ENCODE measurements at places on chromosomes 3 and 15. TPM values are rescaled to one million over a fixed set of nuclear protein-coding genes. Genes with fewer than 3 reads are reported as not detected.

- H3K4me3 ChIP-seq = no peak overlapping the region
- H3K27ac ChIP-seq = no peak overlapping the region
- H3K27me3 ChIP-seq = no peaks in the 10 kb centered on the region
- no peak for DNase-seq
These were observed 26.9 kb downstream of the PDIA5 start for GRCh38 chr3:123093696-123094095.

DNA sequence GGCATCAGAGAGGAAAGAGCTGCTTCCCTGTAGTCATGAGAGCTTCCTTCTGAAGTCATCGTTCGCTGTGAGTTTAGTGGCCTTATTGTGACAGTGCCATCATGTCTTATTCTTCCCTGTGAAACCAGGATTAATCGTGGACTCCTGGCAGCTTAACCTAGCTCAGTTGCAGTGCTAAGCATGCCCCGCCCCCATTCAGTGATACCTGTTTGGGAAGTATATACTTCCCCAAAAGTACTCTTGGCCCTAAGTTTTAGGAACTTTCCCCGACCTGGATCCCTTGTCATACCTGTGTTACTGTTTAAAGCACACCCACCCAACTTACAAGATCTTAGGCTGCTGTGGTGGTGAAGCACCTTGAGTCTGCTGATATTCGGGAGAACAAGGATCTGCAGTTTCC is 32.1 kb upstream of the TIMP4 start:
- H3K4me3 ChIP-seq = no peak overlapping the region
- H3K27ac ChIP-seq = no peak overlapping the region
- peaks cover 3% of the 10 kb centered on the region for H3K27me3 ChIP-seq
- no peaks in the 10 kb centered on the region for H3K36me3 ChIP-seq
- peaks cover 3% of the 10 kb centered on the region for H3K4me1 ChIP-seq

DNA sequence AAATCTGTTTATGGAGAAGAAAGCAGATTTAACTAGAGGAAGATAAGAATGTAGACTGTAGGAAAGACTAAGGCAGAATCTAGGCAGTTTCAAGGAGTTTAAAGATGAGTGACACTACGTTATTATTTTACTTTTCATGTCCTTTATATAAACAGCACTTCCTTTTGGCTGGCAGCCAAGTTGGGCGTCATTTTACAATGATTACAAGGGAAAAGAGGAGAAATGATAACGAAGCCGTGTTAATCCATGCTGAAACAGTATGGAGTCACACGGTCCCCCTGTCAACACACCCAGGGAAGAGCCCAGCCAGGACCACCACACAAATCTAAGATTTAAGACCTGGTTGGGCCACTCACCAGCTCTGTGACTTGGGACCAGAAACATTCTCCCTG is 83.7 kb upstream of the NEO1 start:
- no peak for DNase-seq
- H3K4me1 ChIP-seq = peaks cover 80% of the 10 kb centered on the region
- H3K27ac ChIP-seq = no peak overlapping the region
- H3K4me3 ChIP-seq = no peak overlapping the region

GRCh38 chr15:31403606-31404005 is 77.0 kb downstream of the KLF13 start:
- peaks cover 11% of the 10 kb centered on the region for H3K27me3 ChIP-seq
- no peak overlapping the region for H3K4me3 ChIP-seq
- H3K4me1 ChIP-seq = peaks cover 37% of the 10 kb centered on the region
- H3K36me3 ChIP-seq = peaks cover 17% of the 10 kb centered on the region

The IL5RA gene
- polyA plus RNA-seq = 1.0 TPM

DNA sequence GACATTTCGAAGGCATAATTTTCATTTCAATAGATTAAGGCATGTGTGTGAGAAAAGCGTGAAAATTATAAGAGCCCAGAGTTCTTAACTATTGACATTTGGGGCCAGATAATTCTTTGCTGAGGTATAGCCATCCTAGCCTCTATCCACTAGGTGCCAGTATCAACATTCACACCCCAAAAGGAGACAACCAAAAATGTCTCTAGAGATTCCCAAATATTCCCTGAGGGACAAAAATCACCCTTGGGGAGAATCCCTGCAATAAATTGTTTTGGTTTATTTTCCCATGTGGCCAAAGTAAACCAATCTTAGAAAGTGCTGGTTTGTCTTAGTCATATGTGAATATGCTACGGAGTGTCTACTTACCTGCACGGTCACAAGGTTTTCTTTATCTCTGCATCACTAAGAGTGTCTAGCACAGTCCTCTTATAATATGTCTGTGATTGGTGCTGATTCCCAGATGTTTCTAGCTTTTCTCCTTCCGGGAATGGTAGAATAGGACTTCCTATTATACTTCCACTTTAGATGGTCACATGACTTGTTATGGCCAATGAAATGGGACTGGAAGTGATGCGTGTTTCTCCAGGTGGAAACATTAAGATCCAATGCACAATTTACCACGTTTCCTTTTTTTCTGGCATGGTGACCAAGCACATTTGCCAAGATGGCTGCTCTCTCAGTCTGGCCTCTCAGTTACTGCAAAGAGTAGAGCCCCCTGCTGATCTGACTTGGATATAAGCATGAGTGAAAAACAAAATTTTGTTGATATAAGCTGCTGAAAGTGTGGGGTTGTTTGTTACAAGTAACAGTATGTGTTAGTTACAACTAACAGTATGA is 8.0 kb upstream of the KBTBD8 start:
- H3K4me3 ChIP-seq = no peak overlapping the region
- H3K4me1 ChIP-seq = no peaks in the 10 kb centered on the region
- no peak for DNase-seq
- no peaks in the 10 kb centered on the region for H3K27me3 ChIP-seq
- H3K27ac ChIP-seq = no peak overlapping the region

The C3orf20 gene
- polyA plus RNA-seq = not detected

The GOLGA8S gene
- polyA plus RNA-seq = not detected

- H3K4me3 ChIP-seq = no peak overlapping the region
- H3K27me3 ChIP-seq = peaks cover 11% of the 10 kb centered on the region
- H3K27ac ChIP-seq = no peak overlapping the region
- H3K4me1 ChIP-seq = no peaks in the 10 kb centered on the region
- DNase-seq = no peak
These were observed 52.1 kb downstream of the TM2D3 start for GRCh38 chr15:101600035-101600434.

- peaks cover 10% of the 10 kb centered on the region for H3K4me1 ChIP-seq
- H3K36me3 ChIP-seq = no peaks in the 10 kb centered on the region
- peaks cover 10% of the 10 kb centered on the region for H3K27me3 ChIP-seq
These were observed 214.5 kb upstream of the TRIM42 start for GRCh38 chr3:140463355-140463754.

DNA sequence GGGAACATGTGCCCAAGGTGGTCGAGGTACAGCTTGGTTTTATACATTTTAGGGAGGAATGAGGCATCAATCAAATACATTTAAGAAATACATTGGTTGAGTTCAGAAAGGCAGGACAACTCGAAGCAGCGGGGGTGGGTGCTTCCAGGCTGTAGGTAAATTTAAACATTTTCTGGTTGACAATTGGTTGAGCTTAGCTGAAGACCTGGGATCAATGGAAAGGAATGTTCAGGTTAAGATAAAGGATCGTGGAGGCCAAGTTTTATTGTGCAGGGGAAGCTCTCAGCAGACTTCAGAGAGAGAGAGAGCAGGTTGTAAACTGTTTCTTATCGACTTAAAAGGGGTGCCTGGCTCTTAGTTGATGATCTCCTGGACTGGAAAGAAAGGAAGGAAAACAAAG is 11.3 kb downstream of the CPN2 start:
- peaks cover 9% of the 10 kb centered on the region for H3K27me3 ChIP-seq
- H3K4me1 ChIP-seq = no peaks in the 10 kb centered on the region
- no peak for DNase-seq
- H3K4me3 ChIP-seq = no peak overlapping the region

The BFSP2 gene
- not detected for polyA plus RNA-seq

DNA sequence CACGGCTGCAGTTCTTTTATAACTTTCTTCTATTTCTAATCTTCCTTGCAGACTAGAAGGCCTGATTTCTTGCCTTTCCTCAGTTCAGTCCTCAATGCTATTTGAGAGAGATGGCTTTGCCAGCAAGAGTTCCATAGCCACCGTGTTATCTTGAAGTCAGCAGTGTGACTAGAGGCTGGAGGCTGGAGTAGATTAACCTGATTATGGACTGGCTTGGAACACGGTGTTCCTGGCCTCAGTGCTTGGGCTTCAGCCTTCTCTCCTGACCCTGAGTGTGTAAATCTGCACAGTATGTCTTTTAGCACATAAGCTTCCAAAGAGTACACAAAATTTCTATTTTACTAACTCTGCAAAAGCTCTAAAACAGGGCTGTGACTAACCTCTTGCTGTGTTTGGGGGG is 61.4 kb downstream of the CCDC54 start:
- no peak overlapping the region for H3K4me3 ChIP-seq
- H3K36me3 ChIP-seq = no peaks in the 10 kb centered on the region
- no peaks in the 10 kb centered on the region for H3K4me1 ChIP-seq
- H3K27me3 ChIP-seq = no peaks in the 10 kb centered on the region
- DNase-seq = no peak

DNA sequence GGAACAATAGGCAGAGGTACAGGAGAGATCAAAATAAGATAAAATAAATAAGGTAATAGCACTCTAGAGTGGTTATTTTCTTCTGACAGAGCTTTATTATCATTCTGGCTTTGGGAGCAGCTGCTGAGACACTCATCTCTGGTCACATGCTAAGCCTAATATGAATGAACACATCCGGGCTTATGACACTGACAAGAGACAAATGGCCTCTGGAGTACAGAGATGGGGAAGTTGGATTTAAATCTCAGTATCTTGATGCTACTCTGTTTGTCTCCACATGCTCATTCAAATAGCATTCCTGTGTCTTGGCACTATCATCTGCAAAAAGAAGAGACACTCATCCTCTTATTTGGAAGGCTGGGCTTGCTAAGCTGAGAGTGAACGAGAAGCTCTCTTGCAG is 55.6 kb downstream of the TMEM45A start:
- H3K27ac ChIP-seq = no peak overlapping the region
- H3K36me3 ChIP-seq = no peaks in the 10 kb centered on the region
- H3K27me3 ChIP-seq = peaks cover 3% of the 10 kb centered on the region
- no peak for DNase-seq
- H3K4me3 ChIP-seq = no peak overlapping the region

The RTP2 gene
- not detected for polyA plus RNA-seq

DNA sequence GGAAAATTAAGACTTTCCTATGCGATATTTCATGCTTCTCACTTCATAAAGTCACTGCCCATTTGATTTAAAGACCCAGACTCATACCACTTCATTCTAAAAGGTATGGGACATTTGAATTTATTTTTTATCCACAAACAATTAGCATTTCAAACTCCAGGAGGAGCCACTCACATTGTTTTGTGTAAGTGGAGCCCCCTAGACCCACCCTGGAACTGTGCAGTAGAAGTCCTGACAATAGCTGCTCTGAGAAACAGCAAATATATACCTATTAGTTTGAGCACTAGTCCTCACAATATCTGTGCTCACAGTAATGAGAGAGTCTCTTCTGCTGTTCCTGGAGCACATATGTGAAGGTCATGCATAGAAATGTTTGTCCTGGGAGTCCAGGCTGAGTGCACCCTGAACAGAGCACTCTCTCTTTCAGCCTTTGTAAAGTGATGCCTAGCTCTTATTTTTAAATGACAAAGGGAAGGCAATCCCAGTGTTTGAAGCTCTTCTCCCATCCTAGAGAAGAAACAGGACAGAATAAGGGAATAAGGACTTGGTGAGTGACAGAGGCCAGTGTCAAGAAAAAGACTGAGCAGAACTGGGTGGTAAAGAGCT is 127.5 kb upstream of the STRIT1 start:
- no peaks in the 10 kb centered on the region for H3K27me3 ChIP-seq
- no peaks in the 10 kb centered on the region for H3K36me3 ChIP-seq
- no peaks in the 10 kb centered on the region for H3K4me1 ChIP-seq
- DNase-seq = no peak
- H3K4me3 ChIP-seq = no peak overlapping the region
- H3K27ac ChIP-seq = no peak overlapping the region

DNA sequence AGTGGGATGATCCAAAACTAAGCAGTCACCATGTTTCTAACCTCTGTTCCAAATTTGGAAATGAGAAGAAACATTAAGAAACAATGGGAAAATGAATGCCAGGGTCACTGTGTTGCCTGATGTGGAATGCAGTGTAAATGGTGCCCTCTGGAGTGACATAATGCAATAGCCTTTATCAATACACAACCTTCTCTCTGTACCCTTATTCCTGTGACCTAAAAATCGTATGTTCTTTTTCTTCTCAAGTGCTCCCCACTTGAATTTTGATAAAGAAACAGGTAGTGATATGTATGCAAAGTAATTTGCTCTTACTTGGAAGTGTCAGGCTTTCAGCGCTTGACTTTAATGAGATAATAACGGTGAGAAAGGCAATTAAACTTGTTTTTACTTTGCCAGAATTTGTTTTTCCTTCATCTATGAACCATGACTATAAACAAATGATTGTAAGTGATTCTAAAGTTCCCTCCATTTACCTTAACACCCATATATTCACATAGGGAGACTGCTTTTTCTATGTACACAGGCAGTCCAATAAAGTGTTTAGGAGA is 145.8 kb upstream of the THRB start:
- no peak overlapping the region for H3K4me3 ChIP-seq
- no peak for DNase-seq
- no peak overlapping the region for H3K27ac ChIP-seq
- no peaks in the 10 kb centered on the region for H3K4me1 ChIP-seq

GRCh38 chr15:60590935-60591495 is 112.1 kb upstream of the ICE2 start:
- peak; percentile 58 for DNase-seq
- peaks cover 55% of the 10 kb centered on the region for H3K4me1 ChIP-seq
- peak overlapping the region; percentile 85 for H3K4me3 ChIP-seq
- H3K27me3 ChIP-seq = peaks cover 25% of the 10 kb centered on the region

The ADPGK gene
- 113 TPM for polyA plus RNA-seq

DNA sequence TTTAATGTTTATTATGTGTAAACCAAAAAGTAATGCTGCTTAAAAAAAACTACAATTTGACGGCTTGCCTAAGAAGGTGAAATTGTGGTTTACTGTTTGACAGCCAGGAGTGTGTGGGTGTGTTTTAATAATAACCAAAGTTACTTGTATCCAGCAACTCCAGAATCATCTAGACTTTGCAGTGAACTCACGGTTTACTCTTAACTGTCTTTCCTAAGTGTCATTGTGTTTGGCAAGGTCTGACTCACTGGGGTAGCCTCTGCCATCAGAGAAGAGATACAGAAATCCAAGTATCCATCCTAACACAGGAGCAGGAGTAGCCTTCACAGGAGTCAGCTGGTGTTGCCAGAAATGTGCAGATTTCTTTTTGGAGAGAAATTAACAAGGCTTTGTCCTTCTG is 151.1 kb downstream of the CTNNB1 start:
- H3K27ac ChIP-seq = no peak overlapping the region
- H3K4me3 ChIP-seq = no peak overlapping the region
- no peaks in the 10 kb centered on the region for H3K4me1 ChIP-seq

The SLC9C1 gene
- polyA plus RNA-seq = not detected

GRCh38 chr15:63703641-63704240 is 106.6 kb downstream of the FBXL22 start:
- H3K36me3 ChIP-seq = peaks cover 5% of the 10 kb centered on the region
- no peak for DNase-seq
- H3K27me3 ChIP-seq = no peaks in the 10 kb centered on the region
- H3K4me3 ChIP-seq = no peak overlapping the region
